Stimulated activated CD4-positive, alpha-beta T cell treated with anti-CD3 and anti-CD28 coated beads, Interleukin-1b, Interleukin-23, amount 100 ng/mL, for 24 hours (primary cell): ENCODE measurements at places on chromosomes 6 and 20.

DNA sequence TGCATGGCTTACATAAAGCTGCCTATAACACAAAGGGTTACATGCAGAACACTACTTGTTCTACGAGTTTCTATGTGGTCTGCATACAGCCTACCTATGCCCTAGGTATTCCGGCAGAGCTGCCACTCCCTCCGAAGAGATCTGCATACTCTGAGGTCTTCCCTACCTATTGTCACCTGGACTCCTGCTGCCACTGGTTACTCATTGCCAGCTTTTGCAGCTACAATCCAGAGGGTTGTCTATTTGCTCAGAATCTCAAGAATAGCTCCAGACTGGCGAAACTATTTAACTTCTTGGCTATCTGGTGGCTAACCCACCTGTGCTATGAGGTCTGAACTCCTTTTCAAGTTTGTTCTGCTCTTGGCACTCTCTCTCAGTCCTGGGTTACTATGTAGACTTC is 323.3 kb downstream of the BMP2 start:
- no peak for DNase-seq

GRCh38 chr6:125984311-125984710 is 2.0 kb upstream of the TRMT11 start:
- DNase-seq = no peak

- no peak for DNase-seq
These were observed 6.0 kb upstream of the PRL start for GRCh38 chr6:22302838-22303237.

DNA sequence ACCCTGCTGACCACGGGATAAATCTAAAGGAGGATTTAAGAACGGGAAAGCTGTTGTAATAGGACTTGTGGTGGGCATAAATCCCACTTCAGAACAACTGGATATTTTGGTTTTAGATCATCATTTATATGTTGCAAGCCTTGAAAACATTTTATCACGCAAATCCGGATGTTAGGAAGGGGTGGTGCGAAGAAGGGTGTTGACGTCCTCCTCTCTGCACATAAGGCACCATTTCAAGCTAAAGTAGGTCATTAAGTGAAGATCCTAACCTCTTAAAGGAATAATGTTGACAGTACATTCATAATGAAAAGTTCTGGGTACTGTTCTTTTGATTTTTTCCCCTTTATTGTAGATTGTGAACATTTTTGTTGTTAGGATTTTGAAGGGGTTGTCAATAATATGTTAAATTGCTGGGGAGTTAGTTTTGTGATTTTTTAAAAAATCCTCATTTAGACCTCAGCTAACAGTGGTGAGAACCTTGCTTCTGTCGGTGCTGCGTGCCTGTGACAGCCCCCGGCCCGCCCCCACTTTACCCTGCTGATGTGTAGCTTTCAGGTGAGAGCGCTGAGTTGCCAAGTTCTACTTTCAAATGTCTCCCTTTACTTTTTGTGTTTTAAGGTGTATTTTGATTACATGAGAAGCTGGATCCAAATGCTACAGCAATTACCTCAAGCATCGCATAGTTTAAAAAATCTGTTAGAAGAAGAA is 88.8 kb downstream of the MAP3K4 start:
- DNase-seq = no peak

DNA sequence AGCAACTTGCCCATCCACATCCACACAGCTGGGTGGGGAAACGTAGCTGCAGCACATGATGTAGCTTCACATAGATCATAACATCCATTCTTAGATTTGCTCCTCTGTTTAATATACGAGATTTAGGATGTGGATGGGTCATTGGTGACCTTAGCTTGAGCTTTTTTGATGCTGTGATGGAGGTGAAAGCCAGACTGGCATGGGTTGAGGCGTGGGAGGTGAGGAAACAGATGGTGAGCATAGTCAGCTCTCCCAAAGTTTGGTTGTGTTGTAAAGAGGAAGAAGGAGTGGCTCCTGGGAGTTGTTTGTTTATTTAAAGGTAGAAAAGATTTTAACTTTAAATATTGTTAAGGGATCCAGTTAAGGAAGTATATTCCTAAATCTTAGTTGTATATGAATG is 5.3 kb downstream of the ARFGEF2 start:
- no peak for DNase-seq
